Activated T-cell treated with anti-CD3 and anti-CD28 coated beads for 1 hour (primary cell): ENCODE measurements at places on chromosomes 11 and 22.

DNA sequence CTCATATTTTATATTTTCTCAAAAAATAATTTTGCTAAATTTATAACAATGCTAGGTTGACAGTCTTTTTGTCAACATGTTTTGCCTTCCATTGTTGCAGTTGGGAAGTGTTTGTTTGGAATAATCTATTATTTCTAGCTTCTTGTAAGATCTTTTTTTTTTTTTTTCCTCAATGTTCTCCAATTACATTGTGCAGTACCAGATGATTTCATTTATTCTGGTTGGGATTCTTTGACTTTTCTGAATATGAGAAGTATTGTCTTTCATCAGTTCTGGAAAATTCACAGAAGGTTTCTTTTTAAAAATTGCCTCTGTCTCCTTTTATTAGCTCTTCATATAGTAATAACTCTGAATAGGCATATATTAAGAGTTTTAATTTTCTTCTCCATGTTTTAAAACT is 245.4 kb downstream of the DYNC2H1 start:
- DNase-seq = no peak

DNA sequence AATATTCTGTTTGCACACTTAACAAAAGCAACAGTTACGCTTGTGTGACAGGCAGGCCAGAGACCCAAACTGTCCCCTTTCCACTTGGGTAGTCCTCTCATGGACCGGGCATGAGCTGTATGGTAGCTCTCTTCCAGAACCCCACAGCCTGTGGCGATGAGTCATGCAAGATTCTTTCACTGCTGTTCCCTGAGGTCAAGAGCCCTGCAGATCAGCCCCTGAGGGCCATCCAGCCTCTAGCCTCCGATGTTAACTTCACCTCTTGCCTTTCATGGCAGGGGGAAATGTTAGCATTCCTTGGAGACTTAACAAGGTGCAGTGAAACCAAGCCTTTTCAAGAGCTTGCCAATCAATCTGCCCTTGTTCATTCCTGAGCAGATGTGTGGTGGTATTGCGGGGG is 63.2 kb upstream of the DEUP1 start:
- no peak for DNase-seq

GRCh38 chr22:25728071-25728470 is 13.9 kb upstream of the MYO18B start:
- DNase-seq = no peak

DNA sequence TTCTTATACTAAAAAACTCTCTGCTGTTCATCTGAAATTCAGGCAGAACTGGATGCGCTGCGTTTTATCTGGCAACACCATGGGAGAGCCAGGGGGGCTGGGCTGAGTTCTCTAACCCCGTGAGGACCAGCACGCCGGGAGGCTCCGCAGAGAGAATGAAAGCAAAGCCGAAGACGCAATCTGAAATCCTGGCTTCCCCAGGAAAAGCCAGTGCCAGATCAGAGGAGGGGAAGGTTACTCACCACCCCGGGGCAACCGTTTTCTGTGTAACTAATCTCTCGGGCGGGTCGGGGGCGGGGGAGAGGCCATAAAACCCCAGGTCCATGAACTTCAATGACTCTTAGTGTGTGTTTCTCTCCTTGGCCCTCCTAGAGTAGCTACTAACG is 99.4 kb downstream of the SHANK2 start:
- no peak for DNase-seq

DNA sequence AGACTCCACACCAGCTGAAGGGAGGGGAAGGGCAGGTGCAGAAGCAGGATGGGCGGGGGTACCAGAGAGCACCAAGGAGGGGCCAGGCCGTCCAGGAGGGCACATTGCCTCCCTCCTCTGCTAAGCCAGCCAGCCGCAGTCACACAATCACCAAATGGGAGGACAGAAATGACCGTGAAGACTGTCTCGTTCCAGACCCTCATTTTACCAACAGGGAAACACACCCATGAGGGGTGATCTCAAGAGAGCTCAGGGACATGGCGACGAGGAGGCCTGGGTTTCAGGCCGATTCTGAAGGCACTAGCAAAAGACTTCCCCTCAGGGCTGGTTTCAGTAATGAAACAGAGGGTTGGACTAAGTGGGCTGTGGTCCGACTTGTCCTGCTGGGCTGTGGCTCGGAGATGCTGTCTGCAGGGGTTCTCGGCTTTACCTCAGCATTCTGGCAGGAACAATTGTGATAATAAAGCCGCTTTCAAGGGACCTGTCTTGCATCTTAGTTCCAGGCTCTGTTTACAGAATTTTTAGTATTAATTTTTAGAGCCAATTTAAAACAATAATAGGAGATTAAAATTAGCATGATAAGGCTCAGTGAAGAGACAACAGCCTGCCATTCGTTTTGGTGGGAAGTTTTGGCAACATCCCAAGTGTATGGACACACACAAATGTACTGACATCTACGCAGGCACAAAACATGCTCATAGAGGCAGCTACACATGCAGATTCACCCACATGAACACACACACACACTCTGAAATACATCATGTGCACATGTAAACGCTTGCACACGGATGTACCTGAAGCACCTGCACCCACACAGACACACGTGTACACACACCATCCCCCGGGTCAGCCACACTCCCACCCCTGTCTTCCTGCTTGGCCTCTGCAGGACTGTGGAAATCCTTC is 2.0 kb upstream of the B3GAT1 start:
- DNase-seq = no peak

- DNase-seq = no peak
Observed at GRCh38 chr22:27474711-27475547, 326.6 kb downstream of the MN1 start.

DNA sequence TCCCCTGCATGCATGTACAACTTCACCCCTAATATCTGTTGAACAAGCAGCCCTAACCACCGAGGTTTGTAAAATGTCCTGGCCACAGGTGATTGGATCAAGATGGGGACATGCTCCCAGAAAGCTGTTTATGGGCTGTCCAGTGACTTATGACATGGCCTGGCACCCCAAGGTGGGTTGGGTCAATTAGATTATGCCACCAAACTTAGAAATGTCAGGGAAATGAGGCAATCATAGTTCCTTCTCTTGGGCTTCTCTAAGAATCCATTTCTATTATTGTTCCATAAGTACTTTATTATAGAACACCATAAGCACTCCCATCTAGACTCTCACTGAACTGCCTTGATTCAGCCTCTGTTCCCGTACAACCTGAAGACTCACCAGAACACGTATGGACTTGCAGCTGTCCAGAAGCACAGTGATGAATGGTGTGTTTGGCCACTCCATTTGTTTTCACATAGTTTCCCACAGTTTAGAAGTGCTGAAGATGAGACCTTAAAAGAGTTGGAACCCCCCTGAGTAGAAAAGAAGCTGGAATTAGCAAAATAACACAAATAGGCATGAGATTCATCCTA is 45.5 kb upstream of the OLFML1 start:
- no peak for DNase-seq

DNA sequence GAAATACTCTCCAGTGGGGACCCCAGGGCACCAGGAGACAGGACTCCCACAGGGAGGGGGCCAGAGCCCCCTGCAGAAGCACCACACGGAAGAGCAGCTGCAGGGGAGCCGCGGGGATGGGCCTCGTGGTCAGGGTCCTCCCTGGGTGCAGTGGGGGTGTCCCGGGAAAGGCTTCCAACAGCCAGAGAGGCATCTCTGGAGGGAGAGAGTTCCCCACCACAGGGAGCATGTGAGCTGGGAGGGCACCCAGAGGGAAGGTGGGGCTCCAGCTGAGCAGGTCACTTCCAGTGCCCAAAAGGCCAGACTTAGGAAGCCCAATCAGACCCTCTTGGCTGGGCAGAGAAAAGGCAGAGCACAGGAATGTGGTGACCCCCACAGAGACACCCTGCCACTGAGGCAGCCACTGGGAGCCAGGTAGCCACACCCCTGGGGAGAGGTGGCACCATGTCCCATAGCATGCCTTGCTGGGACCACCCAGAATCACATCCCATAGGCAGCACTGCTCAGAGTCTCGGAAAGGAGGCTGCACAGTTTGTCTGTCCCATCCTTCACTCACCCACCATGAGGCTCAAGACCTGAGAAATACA is 49.9 kb upstream of the LMO1 start:
- no peak for DNase-seq

- DNase-seq = no peak
Observed at GRCh38 chr11:76160856-76161255, 45.4 kb downstream of the WNT11 start.

DNA sequence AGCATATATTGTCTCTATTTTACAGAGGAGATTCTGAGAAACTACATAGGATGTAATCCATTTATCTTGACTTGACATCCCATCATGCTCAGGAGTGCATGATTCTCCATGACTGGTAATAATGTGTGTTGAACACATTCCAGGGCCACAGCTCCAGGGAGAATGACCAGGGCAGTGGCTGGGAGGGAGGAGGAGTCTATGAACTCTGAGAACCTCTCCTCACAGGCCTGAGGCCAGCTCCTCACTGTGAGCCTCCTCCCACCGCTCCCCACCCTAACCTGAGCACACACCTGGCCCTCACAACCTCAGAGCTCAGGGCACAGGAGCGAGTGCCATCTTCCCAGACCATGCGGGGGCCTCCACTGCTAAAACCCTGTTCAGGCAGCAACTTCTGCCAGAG is 8.0 kb upstream of the ACRV1 start:
- no peak for DNase-seq

DNA sequence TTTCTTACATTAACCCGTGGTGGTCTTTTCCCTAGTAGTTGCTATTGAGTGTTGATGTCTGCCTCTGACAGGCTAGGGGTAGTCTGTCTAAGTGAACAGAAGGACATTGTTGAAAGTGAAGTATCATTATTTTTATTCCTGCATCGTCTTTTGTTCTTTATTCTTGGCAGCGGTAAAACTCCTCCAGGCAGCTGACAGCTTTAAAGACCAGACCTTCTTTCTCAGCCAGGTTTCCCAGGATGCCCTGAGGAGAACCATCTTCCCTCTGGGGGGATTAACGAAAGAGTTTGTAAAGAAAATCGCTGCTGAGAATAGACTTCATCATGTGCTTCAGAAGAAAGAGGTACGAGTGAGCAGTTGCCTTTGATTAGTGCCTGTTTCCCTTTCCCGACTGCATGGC is 14.6 kb downstream of the TRMU start:
- no peak for DNase-seq

GRCh38 chr11:66116576-66117361 is 46.7 kb downstream of the PACS1 start:
- no peak for DNase-seq

GRCh38 chr11:114162719-114163123 is 103.2 kb downstream of the ZBTB16 start:
- DNase-seq = no peak

DNA sequence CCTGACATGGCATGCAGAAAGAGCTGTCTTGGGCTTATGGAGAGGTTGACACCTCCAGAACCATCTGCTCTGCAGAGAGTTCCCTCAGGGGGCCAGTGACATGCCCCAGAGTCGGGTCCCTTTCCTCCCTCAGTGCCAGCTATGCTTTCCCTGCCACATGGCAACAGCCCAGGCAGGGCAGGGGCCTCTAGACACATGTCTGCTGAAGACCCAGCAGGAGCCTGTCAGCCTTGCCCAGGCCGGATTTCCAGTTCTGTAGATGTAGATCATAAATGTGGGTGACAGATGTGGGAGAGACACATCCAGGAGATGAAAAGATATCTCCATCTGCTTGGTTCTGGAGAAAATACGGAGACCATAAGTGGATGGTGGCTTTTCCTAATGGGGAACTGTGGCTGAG is 25.5 kb downstream of the NAV2 start:
- no peak for DNase-seq

GRCh38 chr11:13970986-13971385 is 8.5 kb downstream of the SPON1 start:
- DNase-seq = no peak

DNA sequence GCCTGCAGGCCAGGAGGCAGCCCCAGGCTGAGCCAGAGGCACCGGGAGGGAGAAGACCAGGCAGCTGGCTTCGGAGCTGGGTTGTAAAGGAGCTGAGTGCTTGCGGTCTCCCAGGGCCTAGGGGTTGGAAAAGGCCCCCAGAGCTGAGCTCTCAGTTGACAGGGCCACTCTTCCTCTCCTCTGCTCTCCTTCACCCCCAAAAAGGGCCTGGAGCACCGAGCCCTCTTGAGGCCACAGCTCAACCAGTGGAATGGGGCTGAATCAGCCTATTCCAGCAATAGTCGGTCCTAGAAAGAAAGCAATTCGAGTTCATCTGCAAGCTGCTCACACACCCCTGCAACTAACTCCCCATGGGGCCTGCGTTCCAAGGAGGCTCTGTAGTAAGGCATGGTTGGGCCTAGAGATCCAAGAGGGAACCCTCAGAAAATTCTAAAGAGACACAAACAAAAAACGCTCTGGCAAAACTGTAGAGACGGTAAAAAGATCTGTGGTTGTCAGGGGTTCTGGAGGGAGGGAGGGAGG is 205.0 kb downstream of the BUD13 start:
- no peak for DNase-seq

DNA sequence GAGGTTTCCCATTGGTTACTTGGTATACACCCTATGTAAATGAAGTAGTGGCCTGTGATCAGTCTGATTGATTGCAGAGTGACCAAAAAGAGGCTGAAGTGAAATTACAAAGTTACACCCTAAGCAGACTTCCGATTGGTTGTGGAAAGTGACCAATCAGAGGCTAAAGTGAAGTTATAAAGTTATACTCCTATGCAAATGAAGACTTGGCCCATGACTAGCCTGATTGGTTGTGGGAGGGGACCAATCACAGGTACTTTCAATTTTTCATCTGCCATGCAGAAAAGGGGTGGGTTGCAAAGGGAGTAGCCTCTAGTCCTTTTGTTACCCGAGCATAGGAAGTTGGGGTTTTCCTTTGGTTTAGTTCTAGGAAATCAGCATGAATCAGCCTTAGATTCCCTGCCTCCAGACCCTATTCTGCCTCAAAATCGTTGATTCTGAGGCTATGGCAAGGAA is 18.1 kb upstream of the CSTF3 start:
- no peak for DNase-seq

GRCh38 chr22:25219948-25220442 is 556 bp downstream of the CRYBB2 start:
- DNase-seq = no peak

DNA sequence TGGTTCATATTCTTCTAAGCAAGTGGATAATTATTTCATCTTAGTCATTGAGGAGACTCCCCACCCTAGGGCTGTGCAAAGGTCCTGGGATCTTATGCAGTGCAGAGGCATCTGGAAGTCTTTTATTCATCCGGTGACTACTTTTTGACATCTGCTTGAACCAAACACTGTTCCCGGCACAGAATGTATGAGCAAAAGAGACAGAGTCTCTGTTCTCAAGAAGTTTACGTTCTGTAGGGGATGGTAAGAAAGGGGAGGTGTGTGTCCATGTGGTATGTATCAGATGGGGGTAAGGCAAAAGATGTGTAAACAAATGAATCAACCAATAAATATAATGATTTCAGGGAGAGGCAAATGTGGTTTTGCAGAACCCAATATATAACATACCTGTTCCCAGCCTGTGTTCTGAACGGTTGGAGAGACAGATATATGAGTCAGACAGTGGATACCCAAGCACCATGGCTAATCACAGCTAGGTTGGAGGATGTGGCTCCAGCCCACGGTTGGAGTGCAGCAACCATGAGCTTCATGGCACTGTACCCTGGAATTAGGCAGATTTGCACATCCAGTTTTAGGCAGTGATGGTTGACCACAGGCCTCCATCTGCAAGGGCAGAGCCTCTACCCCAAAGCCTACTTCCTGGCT is 75.1 kb upstream of the CADM1 start:
- no peak for DNase-seq

- DNase-seq = no peak
Observed at GRCh38 chr22:49244466-49245420, 582.9 kb downstream of the BRD1 start.
